ENCODE measurements at places on chromosomes 16 and 17. TPM values are rescaled to one million over a fixed set of nuclear protein-coding genes. Genes with fewer than 3 reads are reported as not detected.
A peak's percentile ranks its signal among the peaks of the same experiment; 100 is the strongest.

DNA sequence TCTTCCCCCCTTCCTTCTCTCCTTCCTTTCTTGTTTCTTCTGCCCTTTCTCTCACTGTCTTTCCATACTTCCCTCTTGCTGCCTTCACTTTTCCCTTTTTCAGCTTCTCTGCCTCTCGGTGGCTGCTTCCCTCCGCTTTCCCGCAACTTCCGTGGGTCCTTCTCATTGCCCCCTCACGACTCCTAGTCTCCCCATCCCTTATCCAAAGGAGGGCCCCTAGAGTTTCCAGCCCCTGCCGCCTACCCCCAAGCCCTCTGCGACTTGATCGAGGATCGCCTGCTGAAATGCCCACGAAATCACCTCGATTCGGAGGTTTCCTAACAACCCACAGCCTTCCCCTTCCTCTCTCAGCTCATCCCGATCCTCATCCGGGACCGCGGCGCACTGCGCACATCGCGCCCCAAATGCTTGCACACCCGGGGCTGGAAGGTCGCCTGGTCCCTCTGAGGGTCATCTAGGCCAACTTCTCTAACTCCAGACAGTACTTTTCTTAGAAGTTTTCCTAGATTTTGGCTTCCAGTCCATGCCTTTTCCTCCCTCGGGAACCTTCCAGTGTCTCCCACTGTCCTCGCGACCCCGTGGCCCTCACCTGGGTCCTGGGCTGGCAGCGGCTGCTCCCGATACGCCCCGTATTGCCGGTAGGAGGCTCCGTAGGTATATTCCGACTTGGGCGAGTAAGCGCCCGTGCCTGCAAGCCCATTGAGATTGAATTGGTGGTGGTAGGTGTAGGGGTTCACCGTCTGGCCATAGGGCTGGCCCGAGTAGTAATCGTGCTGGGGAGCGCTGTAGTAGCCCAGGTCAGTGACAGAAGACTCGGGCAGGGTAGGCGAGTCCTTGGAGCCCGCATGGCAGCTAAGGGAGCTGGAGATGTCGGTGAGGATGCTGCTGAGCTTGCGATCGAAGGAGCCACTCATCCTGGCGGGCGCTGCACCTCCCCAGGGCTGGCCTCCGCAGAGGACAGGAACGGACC lies 654 bp downstream of the DLX3 start:
- H3K27ac ChIP-seq, result no peak overlapping the region
- DNase-seq, result no peak
- peaks cover 27% of the 10 kb centered on the region for H3K4me1 ChIP-seq
- peak overlapping the region; percentile 68 for H3K4me3 ChIP-seq
- H3K36me3 ChIP-seq, result no peaks in the 10 kb centered on the region

DNA sequence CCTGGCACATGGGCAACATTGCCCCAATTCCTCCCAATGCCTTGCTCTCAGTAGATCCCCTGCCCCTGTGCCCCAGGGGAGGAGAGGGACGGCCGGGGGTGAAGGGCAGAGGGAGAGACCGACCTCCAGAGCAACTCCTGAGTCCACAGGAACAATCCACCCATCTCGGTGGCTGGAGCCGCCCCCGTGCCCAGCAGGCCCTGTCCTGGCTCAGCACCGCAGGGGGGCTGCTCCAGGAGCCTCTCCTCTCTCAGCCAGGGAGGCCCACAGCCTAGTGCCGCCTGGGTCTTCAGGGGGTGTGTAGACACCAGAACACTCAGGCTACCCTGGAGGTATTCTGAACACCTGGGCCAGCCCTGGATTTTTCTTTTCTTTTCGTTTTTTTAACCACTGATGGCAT lies 233.7 kb upstream of the SDK2 start:
- DNase-seq, result no peak
- H3K4me3 ChIP-seq, result no peak overlapping the region
- no peaks in the 10 kb centered on the region for H3K4me1 ChIP-seq
- no peaks in the 10 kb centered on the region for H3K27me3 ChIP-seq

DNA sequence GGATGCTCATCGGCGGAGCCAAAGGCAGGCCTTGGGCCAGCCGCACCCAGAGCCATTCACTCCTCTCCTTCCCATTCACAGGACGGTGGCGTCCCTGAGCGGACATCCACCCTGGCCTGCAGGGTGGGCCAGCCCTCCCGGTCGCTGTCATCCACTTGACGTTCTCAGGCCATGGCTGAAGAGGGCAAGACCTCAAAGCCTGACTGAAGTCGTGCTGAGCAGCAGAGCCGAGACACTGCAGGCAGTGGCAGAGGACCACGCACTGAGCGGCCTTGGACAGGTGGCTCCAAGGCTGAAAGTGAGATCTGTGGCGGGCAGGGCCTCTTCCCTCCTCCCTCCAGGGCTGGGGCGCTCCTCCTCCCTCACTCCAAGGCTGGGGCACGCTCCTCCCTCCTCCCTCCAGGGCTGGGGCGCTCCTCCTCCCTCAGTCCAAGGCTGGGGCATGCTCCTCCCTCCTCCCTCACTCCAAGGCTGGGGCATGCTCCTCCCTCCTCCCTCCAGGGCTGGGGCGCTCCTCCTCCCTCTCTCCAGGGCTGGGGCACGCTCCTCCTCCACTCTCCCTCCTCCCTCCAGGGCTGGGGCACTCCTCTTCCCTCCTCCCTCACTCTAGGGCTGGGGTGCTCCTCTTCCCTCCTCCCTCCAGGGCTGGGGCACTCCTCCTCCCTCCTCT lies 24.1 kb downstream of the GNPTG start:
- DNase-seq, result no peak
- H3K27ac ChIP-seq, result no peak overlapping the region
- H3K4me3 ChIP-seq, result no peak overlapping the region
- H3K36me3 ChIP-seq, result no peaks in the 10 kb centered on the region
- H3K4me1 ChIP-seq, result peaks cover 18% of the 10 kb centered on the region

- no peaks in the 10 kb centered on the region for H3K27me3 ChIP-seq
- H3K4me1 ChIP-seq, result peaks cover 59% of the 10 kb centered on the region
- H3K27ac ChIP-seq, result peak overlapping the region; percentile 69
- peaks cover 85% of the 10 kb centered on the region for H3K36me3 ChIP-seq
- H3K4me3 ChIP-seq, result no peak overlapping the region
- DNase-seq, result no peak
Measured at GRCh38 chr16:84569382-84569987, 48.4 kb downstream of the COTL1 start.

The SARM1 gene
- total RNA-seq, result 24.8 TPM

The AOC2 gene
- total RNA-seq, result 1.8 TPM

The DLG4 gene
- 4.9 TPM for total RNA-seq

The FAM117A gene
- 44.9 TPM for total RNA-seq

All from activated CD8-positive, alpha-beta memory T cell treated with anti-CD3 and anti-CD28 coated beads, Interleukin-2, amount 10 ng/mL, durations not matched to agents 7 days and 5 days (primary cell).